Caudate nucleus (tissue), 63 donors: ENCODE measurements at places on chromosomes 13 and 19.

DNA sequence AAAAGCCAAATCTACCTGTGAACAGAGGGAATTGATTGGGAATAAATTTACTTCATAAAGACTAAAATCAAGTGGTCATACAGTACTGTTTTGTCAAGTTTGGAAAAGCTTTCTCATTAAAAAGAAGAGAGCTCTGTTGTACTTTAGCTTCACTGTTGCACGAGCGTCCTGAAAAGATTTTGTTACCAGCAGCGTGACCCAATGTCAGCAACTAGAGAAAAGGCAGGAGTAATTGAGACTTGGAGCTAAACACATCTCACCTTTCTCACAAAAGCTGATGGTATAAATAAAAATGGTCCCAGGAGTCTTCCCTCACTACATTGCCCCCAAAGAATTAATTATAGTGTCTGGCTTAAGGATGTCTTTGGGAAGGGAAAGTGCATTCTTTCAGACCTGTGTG, 613.7 kb downstream of the OLFM4 start:
- DNase-seq: no peak

- no peak for DNase-seq
Observed at GRCh38 chr19:9073806-9074205, 13.1 kb upstream of the OR1M1 start.

- no peak for DNase-seq
Observed at GRCh38 chr13:56736966-56737365, 403.8 kb upstream of the PRR20A start.

DNA sequence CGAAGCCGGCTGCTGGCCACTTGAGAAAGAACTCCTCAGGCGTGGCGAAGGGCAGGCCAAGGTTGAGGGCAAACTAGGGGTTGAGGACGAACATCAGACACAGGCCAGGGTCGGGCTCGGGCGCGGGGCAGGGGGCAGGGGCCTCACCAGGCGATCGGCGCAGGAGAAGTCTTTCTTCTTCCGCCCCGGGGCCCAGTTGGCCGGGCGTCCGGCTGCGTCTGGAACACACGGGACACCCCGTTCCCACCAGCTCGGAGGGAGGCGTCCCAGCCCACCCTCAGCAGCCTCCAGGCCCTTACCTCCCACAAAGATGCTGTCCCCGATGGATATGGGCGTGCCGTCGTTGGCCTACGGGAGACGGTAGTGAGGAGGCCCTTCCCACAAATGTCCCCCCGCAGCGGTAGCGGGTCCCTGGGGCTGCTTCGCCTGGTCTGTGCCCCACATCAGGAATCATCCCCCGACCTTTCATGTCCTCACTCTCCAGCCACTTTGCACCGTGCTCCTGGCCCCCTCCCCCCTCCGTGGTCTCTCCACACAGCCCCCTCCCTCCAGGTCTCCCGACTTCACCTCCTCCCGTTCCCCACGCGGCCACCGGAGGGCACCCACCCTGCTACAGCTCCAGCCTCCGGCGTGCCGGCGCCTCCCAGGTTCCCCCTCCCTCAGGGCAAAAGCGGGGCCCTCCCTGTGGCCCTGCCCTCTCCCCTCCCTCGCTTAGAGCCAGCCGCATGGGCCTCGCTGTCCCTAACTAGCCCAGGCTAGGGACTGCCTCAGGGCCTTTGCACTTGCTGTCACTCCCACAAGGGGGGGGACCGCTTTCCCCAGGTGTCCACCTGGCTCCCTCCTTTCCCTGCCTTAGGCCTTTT, 4.8 kb downstream of the PNKP start:
- DNase-seq: no peak

GRCh38 chr19:56139847-56140582, 1.1 kb upstream of the ZNF444 start:
- no peak for DNase-seq

- no peak for DNase-seq
Observed at GRCh38 chr19:18431351-18432197, 6.4 kb downstream of the ISYNA1 start.

DNA sequence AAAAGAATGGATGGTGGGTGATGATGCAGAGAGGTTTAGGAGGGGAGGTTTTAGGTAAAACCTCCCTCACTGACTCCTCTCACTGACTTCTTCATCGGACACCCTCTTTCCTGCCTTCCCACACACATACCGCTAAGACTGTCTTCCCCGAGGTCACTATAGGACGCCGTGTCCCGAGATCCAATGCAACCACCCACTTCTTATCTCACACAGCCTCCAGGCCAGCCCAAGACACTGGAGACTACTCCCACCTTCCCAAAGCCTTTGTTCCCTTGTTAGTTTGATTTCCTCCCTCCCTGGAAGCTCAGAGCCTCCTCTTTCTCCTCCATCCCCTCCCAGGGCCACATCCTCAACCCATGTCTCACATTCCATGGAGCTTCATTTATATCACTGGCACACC, 16.5 kb upstream of the CAMSAP3 start:
- DNase-seq: no peak

DNA sequence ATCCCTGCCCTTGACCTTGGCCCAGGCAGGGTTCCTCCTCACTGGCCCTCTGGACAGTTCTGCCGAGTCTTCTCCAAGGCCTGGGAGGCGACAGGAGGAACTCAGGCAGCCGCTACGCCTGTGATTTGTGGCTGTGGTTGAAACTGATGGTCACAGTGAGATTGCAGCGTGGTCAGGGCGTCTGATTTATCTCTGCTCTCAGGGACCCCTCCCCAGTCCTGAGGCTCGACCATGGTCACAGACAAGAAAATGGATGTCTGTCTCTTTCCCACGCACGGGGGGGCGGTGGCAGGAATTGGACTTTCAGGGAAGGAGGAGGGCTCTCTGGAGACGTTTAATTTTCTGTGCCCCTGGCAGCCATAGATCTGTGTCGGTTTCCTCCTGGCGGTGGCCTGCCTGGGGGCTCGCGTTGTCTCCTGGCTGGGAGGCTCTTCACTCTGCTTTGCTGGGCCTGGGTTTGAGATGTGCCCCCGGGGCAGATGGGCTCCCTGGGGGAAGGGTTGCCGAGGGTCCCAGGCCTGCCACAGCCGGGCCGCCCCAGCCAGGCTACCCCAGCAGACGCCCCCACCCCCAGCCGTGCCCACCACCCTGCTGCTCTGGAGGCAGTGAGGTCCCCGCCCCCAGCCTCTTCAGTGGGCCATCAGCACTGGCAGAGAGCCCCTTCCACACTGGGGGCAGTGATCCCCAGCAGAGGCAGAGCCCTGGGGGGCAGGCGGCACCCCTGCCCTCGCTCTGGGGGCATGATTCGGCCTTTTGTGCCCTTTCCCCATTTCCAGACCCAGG, 167.4 kb downstream of the KDM4B start:
- DNase-seq: no peak

DNA sequence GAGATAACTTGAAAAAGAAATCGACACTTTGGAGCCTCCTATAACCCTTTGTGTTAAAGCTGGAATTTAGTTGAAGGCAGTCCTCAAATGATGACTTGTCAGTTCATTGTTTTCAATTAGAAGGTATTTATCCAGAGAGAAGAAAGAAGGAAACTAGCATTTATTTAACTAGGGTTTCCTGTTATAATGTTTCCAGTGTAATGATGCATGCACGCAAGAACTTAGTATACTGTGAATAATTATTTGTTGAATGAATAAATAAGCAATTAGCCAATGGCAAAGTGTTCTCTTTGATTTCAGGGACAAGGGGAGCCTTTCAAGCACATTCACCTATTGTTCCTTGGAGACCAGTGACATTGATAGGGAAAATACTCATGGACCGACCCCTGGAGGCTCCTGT, 307.4 kb downstream of the KLF5 start:
- DNase-seq: no peak

- no peak for DNase-seq
Observed at GRCh38 chr19:13729859-13730258, 34.5 kb upstream of the MRI1 start.

DNA sequence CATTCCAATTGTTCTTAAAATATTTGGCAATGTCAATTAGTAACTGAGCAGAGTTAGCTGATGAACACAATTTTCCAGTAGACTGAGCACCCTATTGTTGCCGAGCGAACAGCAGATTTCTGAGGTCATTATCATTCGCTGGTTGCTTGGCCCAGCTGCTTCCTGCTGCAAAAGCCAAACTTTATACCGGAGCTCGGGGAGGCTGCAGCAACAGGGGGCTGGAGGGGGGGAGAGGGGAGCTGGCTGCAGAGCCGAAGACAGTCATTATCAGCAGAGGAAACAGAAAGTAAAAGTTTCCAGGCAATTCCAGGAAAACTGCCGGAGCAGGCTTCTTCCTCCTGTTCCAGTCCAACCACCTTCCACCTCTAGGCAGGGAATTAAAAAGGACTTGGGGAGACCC, 77.9 kb downstream of the ZNF536 start:
- DNase-seq: peak; percentile 49

DNA sequence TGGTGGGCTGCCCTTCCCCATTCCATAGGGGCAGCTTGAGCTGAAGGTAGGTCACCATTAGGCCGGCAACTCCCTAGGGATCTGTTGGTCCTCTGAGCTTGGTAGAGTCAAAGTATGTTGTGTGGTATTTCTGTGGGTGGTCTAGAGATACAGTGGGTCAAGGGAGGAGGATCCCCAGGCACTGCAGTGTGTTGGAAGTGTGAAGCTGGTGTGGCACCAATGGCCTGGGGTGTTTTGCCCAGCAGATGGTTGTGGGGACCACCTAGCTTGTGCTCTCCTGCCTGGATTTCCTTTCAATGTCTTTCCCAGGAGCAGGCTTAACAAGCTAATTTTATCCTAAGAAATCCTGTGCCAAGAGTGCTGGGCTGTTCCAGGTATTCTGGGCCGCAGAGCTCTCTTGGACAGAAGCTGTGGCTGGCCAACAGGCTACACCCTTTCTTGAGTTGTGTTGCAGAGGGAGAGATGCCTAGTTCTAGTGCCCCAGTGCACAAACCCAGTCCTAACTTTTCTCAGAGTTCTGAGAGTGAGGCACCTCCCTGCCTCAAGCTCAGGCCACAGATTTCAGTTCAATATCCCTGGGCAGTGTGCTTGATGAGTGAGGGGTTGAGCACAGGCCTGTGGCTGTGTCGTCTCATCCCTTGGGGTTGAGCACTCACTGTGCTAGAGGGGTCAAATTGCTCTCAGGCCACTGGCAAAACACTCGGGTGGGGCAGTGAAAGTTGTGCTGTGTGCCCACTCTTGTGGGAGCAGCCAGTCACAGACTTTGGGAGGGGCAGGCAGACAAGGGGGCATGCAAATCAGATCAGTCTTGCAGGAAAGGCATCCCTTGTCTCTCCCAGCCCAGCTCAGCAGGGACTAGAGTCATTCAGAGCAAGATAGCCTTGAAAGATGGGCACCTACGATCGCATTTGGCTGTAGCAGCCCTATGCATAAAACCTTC, 1806.1 kb upstream of the MIR17HG start:
- no peak for DNase-seq

GRCh38 chr19:1672038-1672768, 19.8 kb upstream of the TCF3 start:
- no peak for DNase-seq

- DNase-seq: no peak
Observed at GRCh38 chr13:51659276-51660127, 75.2 kb downstream of the WDFY2 start.

DNA sequence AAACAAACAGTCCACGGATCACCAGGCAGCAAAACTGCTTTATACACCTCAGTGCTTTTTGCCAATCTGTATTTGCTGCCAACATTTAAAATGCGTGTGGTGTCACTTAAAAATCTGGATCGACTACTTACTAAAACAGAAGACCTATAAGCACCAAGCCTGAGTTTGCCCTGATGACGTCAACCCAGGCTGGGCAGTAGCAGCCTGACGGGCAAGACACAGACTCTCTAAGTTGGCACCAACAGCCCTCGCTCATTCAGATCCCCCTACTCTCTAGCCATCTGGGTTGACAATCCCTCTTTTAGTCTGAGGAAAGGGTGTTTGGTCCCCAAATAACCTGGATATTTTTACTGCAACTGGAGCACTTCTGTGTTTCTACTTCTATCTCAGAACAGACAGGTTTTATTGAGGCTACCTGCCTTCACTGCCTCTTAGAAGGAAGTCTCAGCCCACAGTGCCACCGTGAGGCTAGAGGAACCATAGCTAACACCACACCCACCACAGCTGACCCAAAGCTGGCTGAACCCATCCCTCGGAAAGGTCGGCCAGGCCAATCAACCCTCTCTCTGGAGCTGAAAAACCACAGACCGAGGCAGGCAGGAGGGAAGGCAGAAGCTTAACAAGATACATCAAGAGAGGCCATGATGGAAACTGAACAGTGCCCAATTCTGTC, 6.9 kb downstream of the SUGP2 start:
- no peak for DNase-seq

GRCh38 chr19:13856497-13856896, 20.4 kb upstream of the NANOS3 start:
- DNase-seq: no peak

- no peak for DNase-seq
Observed at GRCh38 chr19:10193790-10194499, 808 bp downstream of the DNMT1 start.

DNA sequence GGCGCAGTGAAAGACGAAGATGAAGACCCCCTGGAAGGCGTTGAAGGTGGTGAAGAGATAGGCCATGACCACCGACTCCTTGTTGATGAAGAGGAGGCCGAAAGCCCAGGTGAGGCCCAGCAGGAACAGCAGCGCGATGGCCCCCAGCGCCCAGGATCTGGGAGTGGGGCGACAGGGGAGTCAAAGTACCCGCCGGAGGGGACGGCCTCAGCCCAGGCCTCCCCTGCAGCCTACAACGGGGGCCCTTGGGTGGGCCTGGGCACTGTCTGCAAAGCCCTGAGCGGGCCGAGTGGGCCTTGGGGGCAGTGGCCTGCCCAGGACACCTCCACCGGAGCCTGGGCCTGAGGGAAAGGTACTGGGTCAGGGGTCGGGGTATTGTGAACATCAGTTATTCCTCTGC, 19.0 kb upstream of the ASF1B start:
- DNase-seq: no peak

GRCh38 chr19:18601875-18602274, 4.7 kb downstream of the CRLF1 start:
- no peak for DNase-seq

DNA sequence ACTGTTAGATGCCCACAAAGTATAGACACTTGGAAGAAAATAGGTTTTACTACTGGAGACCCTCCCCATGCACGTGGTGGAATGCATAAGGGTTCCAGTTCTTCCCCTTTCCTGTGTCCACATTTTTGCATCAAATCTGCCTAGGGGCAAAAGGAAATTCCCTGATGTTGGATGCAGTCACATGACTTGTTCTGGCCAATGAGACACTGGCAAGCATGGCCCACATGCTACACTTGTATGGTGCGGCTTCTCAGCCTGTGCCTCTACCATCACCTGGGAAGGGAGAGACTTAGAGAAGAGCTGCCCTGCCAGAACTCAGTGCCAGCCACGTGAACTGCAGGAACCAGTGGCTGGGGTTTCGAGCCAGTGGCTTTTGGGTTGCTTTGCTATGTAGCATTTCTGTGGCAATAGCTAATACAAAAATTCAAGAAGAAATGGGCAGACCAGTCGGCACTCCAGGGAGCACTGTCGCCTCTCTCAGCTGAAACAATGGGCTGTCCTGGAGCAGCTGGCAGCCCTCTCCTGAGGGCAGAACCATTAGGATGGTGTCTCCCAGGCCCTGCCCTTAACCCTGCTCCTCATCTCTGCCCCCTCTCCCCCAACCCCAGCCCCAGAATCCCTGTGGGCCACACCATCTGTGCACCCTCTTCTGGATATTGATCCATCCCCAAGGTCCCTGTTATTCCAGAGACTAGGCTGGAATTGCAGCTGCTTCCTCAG, 634.0 kb downstream of the UQCRFS1 start:
- DNase-seq: no peak

GRCh38 chr19:15393963-15394362, 14.4 kb upstream of the AKAP8 start:
- DNase-seq: no peak
